Activated CD4-positive, alpha-beta memory T cell treated with anti-CD3 and anti-CD28 coated beads, Interleukin-2, amount 10 ng/mL, durations not matched to agents 7 days and 5 days (primary cell): ENCODE measurements at places on chromosomes 6 and 20. TPM values are rescaled to one million over a fixed set of nuclear protein-coding genes. Genes with fewer than 3 reads are reported as not detected.

MACROD2 gene
- not detected for total RNA-seq

CST5 gene
- total RNA-seq = not detected

MYLK4 gene
- total RNA-seq = 0.15 TPM

GRM4 gene
- not detected for total RNA-seq

VSX1 gene
- total RNA-seq = not detected
